ENCODE measurements at places on chromosomes 13 and 19. TPM values are rescaled to one million over a fixed set of nuclear protein-coding genes. Genes with fewer than 3 reads are reported as not detected.

The SLITRK5 gene
- total RNA-seq: not detected

The ARHGEF18 gene
- 37.3 TPM for total RNA-seq

DNA sequence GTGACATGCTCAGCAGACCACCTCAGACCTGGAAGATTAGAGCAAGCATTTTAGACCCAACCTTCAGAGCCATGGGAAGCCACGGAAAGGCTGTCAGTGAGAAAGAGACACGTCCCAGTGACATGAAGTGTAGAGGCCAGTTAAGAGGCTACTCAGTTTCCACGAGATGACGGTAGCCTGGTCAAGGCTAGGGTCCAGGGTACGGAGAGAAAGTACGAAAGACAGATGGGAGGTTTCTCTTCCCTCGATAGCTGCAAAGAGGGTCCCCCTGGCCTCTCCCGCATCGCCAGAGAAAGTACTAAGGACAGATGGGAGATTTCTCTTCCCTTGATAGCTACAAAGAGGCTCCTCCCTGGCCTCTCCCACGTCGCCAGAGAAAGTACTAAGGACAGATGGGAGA lies 8.6 kb downstream of the ZSCAN5A start:
- DNase-seq: no peak

The SLAIN1 gene
- total RNA-seq: 58.5 TPM

The FGF22 gene
- not detected for total RNA-seq

GRCh38 chr13:105721016-105721415 lies 814.4 kb downstream of the EFNB2 start:
- no peak for DNase-seq

DNA sequence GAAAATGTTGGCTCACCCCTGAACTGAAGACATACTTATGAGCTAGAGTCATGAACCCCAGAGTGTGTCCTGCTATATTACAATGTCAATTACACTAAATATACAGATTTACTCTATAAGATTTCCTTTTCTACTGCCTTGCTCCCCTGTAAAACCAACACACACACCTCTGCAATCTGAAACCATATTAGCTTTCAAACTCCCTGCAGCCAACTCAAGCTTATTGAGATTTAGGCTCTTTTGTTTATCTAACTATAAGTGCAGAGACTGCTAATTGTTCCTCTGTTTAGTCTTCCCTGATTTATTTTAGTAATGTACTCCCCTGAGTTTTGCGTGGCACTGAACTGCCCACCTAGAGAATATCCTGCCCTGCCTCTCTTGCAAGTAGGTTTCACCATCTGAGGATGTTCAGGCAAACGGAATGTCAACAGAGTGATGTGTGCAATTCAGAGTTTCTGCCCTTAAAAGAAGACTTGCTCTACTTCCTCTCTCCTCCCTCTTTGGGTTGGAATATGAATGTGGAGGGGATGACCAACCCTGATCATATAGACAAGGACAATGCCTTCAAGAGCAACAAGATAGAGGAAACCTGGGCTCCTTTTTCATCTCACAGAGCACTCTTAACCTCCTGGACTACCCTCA lies 22.3 kb downstream of the FAM216B start:
- no peak for DNase-seq

GRCh38 chr13:24142886-24143285 lies 17.6 kb upstream of the SPATA13 start:
- no peak for DNase-seq

DNA sequence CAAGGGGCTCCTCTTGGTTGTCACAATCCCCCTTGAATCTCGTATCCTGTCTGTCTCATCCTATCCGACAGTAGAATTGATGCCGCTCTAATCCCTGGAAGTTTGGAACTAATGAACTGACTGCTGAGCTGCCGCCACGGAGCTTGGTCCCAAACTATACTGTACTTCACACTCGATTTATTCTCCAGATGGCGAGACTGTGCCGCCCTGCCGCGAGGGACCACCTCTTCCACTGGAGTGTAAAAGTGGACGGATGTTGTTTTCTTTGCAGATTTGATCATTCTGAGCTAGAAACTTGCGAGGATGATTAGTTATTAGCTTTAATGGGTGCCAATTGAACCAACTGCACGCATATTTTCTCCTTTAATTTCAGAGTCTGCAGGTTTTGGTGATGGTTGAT lies 117.2 kb downstream of the ZIC5 start:
- DNase-seq: no peak

GRCh38 chr13:67377919-67378318 lies 147.8 kb upstream of the PCDH9 start:
- DNase-seq: no peak

The CYP4F8 gene
- total RNA-seq: not detected

- DNase-seq: no peak
Measured at GRCh38 chr19:12720851-12721655, 2.7 kb downstream of the TNPO2 start.

The ZNF570 gene
- total RNA-seq: 1.4 TPM

GRCh38 chr19:8005534-8006256 lies at the start of gene ELAVL1:
ELAVL1 (minus strand) TSS chr19:8005641; CDS start chr19:7991815, 13,826 bp downstream.
- DNase-seq: no peak

The KHSRP gene
- total RNA-seq: 411 TPM

DNA sequence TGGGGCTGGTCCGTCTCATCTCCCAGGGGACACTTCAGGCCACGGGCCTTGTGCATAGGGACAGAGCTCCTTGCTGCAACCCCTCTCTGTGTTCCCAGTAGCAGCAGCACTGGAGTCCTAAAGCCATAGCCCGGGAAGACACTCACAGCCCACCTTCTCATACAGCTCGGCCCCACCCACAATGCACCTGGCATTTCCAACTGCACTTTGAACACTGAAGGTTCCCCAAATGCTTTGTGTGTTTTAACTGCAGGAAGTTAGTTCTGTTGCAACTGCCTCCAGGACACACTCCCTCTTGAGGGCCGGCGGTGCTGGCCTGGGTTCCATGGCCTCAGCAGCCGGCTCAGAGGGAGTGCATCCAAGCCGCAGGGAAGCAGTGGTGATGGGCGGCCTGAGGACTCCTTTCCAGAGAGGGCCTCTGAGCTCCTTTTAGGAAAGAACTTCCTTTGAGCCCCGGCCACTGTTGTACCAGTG lies 22.7 kb upstream of the TMEM255B start:
- no peak for DNase-seq

The VMAC gene
- 3.2 TPM for total RNA-seq

- no peak for DNase-seq
Measured at GRCh38 chr13:44380404-44381165, 7.0 kb downstream of the SERP2 start.
